Prostate gland (tissue), 2 donors: ENCODE measurements at places on chromosomes 2 and 18. TPM values are rescaled to one million over a fixed set of nuclear protein-coding genes. Genes with fewer than 3 reads are reported as not detected.

GRCh38 chr2:8259106-8259840 is 422.6 kb upstream of the ID2 start:
- DNase-seq, result no peak

DNA sequence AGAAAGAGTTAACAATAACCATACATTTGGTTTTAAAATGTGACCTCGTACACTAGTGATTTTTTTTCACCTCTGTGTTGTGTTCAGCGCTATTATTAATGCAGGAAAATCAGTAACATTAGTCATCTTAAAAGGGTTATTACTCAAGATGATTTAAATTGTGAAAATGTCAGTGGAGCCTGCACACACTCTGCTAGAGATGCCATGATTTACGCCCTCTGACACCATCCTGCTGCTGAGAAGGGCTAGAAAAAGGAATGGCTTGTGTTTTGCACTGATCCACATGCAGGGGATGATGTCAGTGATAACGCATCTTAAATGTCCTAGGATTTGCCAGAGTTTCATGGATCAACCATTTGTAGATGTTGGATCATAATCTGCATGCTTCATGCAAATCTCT is 121.3 kb upstream of the BOD1L2 start:
- no peak for DNase-seq

- peak; percentile 47 for DNase-seq
Observed at GRCh38 chr2:120231974-120232635, 8.9 kb upstream of the TMEM185B start.

GRCh38 chr2:219459460-219460311 is 25.0 kb downstream of the SPEG start:
- peak; percentile 31 for DNase-seq

DNA sequence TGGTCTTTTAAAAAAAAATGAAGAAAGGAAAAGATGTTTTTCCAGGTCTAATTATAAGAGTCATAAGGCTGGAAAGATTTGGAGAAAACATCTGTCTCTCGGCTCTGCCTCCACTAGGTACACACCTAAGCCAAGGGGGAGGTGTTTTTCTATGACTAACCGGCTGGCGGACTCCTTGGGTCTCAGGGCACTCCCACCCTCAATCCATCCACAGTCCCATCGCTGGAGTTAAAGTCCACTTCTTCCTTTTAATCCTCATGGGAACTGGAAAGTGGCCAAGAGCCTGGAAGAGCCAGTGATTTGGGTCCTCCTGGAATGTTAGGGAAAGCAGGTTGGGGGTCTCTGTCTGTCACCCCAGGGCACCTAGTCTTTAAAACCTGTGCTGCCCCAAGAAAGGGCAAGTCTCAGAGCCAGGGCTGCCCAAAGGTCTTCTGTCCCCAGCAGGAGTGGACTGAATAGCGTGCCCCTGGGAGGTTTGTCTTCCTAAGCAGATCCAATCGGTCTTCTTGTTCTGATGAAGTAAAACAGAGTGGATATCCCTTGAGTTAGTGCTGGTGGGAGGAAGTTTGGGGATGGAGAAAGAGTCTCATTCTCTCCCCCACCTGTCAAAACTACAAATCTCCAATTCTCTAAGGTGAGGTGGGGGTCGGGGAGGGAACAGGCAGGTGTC is 66.4 kb downstream of the MCFD2 start:
- DNase-seq, result no peak

DNA sequence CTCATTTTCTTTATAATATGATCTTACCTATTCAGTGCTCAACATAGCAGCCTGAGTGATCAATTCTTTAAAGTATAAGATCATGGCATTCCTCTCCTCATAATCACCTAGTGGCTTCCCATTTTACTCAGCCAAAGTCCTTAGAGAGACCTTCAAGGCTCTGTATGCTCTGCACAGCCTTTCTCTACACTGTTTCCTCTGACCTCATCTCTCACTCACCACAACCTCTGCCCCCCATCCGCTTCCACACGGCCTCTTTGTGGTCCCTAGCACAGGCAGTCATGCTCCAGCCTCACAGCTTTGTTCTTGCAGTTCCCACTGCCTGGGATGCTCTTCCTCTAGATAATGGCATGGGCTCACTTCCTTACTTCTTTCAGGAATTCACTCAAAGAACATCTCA is 109.2 kb downstream of the HIBCH start:
- DNase-seq, result no peak

ESCO1 gene
- 19.6 TPM for total RNA-seq
